Jurkat, Clone E6-1 (cell line): ENCODE measurements at places on chromosomes 5 and 9.

DNA sequence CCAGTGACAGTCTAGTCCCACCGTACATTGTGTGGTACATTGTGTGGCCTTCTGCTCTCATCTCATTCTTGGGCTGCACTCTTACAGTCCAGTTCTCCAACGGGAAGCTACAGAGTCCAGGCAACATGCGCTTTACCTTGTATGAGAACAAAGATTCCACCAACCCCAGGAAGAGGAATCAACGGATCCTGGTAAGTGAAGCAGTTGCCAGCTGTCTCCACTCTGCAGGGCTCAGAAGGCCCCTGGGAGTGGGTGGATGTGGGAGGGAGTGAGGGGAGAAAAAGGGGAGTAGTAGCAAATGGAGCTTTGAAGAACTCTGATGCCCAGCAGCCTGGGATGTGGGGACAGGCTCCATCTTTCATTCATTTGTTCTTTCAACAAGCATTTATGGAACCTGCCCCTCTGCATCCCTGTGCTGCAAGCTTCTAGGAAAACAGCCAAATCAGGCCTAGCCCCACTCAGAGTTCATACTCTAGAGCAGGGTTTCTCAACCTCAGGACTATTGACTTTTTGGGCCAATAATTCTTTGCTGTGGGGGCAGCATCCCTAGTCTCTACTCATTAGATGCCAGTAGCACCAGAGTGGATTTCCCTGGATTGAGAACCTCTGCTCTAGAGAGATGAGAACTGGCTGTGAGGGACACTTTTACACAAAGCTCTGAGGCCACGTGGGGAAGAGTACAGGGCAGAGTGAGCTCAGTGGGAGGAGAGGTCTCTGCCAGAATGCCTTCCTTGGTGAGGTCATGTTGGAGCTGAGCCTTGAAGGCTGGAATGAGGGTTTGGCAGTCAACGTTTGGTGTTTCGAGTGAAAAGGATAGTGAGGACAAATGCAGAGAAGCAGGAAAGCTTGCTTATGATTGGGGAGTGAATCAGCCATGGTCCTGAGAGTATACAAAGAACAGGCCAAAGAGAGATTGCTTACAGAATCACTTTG lies 1.1 kb downstream of the POLR1E start:
- no peak for DNase-seq

- DNase-seq: no peak
Observed at GRCh38 chr5:71895546-71895945, 176.5 kb downstream of the CARTPT start.

- no peak for DNase-seq
Observed at GRCh38 chr5:135645336-135646180, 66.8 kb upstream of the CXCL14 start.

GRCh38 chr5:161022151-161022550 lies 170.1 kb upstream of the ATP10B start:
- DNase-seq: no peak

DNA sequence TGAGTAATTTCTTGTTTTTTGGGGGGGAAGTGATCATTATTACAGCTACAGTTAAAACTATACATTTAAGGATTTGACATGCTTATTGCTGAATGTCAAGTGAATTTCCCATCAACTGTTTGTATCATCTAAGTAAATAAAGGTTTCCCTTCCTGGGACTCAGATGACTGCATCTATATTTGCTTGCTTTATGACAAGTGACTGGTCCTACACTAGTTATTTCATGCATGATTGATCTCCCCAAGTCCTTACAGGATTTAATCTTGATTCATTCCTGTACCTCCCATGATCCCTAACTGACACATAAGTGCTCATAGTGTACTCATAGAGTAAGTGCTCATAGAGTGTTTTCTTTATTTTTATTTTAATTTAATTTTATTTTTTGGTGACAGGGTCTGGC lies 2.8 kb downstream of the TXNDC8 start:
- no peak for DNase-seq

- DNase-seq: no peak
Observed at GRCh38 chr5:15371184-15371583, 128.8 kb upstream of the FBXL7 start.

DNA sequence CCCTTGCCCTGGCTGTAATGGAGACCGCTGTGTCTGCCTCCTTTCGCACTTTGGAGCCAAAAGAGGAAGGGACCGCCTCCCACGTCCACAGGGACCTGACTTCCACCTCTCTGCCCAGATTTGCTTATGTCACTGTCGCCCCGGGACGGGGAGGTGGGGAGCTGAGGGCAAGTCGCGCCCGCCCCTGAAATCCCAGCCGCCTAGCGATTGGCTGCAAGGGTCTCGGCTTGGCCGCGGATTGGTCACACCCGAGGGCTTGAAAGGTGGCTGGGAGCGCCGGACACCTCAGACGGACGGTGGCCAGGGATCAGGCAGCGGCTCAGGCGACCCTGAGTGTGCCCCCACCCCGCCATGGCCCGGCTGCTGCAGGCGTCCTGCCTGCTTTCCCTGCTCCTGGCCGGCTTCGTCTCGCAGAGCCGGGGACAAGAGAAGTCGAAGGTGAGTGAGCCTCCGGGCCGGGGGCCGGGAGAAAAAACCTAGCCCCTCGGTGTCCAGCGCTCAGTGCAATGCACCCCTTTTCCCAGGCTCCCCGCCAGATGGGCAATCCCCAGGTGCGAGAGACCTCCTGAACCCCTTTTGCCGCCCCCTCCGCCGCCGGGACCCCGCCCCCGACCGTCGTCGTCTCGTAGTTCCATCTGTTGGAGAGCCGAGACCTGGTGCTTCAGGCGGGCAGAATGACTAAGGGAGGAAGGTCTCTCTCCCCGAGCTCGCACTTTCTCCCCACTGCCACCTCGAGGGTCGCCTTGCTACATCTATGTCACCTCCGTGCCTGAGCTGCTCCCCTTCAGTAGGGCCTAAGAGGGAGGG lies at the start of gene GPX3:
GPX3 (plus strand) TSS at position 288 of the 807 bp plus-strand sequence; CDS start at position 352, 64 bp downstream.
- no peak for DNase-seq

DNA sequence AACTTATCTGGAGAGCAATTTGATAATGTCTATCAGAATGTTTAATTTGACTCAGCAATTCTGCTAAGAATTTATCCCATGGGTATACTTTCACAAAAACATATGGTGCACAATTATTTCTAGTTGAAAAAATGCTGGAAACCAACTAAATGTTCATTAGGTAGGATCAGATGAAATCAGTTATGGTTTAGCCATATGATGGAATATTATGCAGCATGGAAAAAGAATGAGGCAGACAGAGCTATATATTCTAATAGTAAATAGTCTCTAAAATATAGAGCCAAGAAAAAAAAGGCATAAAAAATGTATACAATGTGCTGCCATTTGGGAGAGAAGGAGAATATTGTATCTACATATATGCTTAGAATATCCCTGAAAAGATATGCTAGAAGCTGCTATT lies 3.6 kb upstream of the SPATA6L start:
- DNase-seq: no peak

DNA sequence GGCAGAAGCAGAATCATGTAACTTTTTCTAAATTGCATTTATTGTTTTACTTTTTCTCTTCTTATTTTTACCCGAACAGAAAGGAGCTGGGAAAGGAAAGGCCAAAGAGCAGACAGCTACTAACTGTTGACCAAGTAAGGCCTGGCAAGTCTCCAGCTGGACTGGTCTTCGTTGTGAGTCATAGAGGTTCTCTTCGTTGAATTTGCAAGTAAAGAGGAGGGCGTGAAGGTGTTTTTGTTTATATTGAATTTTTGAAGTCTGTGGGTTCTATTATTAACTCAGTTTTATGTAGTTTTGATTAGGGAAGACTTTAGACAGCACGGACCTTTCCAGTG lies 416.5 kb upstream of the CCNH start:
- DNase-seq: no peak

- no peak for DNase-seq
Observed at GRCh38 chr5:146310540-146310939, 28.1 kb upstream of the POU4F3 start.

GRCh38 chr5:43427306-43427705 lies 15.1 kb upstream of the CCL28 start:
- DNase-seq: no peak

DNA sequence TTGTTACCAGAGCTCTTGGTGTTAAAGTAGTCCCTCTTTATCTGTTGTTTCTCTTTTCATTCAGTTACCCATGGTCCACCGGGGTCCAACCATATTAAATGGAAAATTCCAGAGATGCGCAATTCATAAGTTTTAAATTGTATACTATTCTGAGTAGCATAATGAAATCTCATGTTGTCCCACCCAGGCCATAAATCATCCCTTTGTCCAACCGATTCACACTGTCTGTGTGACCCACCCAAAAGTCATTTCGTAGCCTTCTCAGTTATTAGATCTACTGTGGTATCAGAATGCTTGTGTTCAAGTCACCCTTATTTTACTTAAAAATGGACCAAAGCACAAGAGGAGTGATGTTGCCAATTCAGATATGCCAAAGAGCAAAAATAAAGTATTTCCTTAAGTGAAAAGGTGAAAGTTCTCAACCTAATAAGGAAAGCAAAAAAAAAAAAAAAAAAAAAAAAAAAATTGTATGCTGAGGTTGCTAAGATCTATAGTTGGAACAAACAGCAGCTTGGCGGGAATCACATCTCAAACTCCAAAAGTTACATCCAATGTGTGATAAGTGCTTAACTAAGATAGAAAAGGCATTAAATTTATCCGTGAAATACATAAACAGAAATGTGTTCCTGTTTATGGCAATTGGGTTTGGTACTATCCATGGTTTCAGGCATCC lies 106.8 kb upstream of the GPBP1 start:
- no peak for DNase-seq

DNA sequence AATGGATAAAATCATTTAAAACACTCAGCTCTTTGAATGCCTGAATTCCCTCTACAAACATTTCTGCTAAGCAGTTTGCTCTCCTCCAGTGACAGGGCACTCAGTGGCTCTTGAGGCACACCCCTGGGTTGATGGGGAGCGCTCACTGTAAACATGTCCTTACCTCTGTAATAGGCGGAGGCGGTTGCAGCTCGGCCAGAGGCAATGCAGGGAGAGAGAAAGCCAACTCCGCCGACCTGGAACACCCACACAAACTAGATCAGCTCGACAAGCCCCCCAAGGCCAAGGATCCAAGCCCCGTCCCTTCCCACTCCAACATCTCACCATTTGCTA lies 329 bp downstream of the CDC23 start:
- DNase-seq: no peak
